ENCODE measurements at places on chromosomes 5 and 9.

GRCh38 chr5:38553001-38553521 lies 3.4 kb downstream of the LIFR start:
- no peak for DNase-seq

DNA sequence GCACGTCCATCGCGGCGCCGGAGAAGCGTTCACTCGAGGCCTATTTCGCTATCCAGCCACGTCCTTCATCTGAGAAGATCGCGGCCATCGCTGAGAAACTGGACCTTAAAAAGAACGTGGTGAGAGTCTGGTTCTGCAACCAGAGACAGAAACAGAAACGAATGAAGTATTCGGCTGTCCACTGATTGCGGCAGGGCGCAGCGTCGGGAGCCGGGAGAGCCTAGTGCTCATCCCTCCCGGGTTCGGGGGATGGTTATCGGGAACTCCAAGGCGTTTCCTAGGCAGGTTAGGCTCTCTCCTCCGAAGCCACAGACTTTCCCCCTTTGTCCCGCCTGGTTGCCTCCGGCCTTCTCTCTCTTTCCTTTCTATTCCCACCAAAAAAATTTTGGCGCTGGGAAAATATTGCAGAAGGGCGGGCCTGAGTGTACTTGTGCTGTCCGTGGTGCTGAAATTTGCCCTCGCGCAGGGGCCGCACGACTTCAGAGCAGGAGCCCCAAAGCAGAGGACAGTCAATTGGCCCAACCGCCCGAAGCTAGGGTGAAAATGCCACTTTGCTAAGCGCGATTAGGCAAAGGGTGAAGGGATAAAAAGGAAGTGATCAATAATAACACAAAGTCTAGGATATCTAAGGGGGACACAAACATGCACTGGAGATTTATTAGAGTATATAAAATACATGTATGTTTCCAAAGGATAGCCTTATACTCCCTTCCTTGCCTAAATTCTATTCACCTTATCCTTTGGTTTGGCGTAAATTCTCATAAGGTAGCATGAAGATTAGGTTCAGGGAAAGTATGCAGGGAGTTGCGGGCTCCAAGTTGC lies 1.8 kb downstream of the POU4F3 start:
- peak; percentile 67 for DNase-seq

GRCh38 chr5:161190778-161191177 lies 338.8 kb upstream of the ATP10B start:
- DNase-seq, result no peak

- no peak for DNase-seq
Measured at GRCh38 chr9:137458194-137459151, 661 bp downstream of the NSMF start.

- DNase-seq, result no peak
Measured at GRCh38 chr5:168944004-168944403, 356.9 kb downstream of the SLIT3 start.

GRCh38 chr9:115944166-115944948 lies 209.2 kb upstream of the PAPPA start:
- DNase-seq, result no peak

GRCh38 chr5:132770476-132771159 lies 6.4 kb downstream of the SEPTIN8 start:
- DNase-seq, result no peak

DNA sequence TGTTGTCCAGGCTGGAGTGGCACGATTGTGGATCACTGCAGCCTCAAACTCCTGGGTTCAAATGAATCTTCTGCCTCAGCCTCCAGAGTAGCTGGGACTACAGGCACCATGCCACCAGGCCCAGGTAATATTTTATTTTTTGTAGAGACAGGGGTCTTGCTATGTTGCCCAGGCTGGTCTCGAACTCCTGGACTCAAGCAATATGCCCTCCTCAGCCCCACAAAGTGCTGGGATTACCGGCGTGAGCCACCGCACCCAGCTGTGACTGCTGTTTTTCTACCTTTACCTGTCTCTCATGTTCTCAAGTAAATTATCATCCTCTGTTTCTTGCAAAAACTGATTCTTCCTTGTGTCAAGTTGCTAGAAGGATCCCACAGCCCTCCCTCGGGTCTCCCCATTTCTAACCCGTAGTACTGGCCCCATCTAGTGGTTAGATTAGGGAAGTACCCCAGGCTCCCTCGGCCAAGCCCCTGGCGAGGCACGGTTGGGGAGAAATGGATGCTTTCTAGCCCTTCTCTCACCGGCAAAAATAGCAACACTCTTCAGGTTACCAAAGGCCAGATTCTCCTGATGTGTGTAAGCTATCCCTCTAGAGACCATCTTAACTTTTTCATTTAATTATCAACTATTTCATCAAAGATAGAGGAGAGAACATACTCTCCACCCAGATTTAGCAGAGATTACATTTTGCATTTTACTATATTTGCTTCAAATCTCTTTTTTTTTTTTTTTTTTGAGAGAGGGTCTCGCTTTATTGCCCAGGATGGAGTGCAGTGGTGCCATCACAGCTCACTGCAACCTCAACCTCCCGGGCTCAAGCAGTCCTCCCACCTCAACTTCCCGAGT lies 19.2 kb upstream of the TOR1B start:
- peak; percentile 86 for DNase-seq

DNA sequence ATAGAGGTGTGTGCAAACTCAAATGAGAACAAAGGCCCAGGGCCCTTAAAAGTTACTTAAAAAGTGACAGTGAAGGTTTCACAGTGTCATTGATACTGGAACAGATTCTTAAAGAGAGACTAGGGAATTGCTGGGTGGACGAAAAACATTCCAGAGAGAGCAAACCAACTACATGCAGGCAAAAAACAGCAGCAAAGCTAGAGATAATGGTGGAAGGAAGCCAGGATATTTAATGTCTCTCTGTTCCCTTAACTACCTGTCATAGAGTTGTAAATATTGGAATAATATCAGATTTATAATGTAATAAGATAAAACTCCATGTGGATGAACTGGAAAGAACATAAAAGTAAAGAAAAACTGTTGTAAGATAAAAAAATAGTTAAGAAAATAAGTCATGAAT lies 508.6 kb downstream of the TAF11L14 start:
- no peak for DNase-seq
